Suppressor macrophage (primary cell): ENCODE measurements at places on chromosomes 7 and 10.
A peak's percentile ranks its signal among the peaks of the same experiment; 100 is the strongest.

GRCh38 chr10:61797304-61798153 lies 104.0 kb upstream of the ARID5B start:
- no peak for DNase-seq

- no peak for DNase-seq
Measured at GRCh38 chr10:5196702-5197113, at the start of gene AKR1C4. Gene AKR1C4 (plus strand): TSS chr10:5196837. CDS start chr10:5196868, 31 bp downstream.

- DNase-seq: no peak
Measured at GRCh38 chr10:124205432-124205831, 112.0 kb upstream of the CHST15 start.

- DNase-seq: no peak
Measured at GRCh38 chr7:36210291-36210922, 57.4 kb downstream of the EEPD1 start.

GRCh38 chr7:55508221-55509011 lies 63.9 kb downstream of the VOPP1 start:
- no peak for DNase-seq

GRCh38 chr10:76444034-76444800 lies 1012.8 kb downstream of the LRMDA start:
- DNase-seq: no peak

- no peak for DNase-seq
Measured at GRCh38 chr7:158127241-158127640, 460.4 kb downstream of the PTPRN2 start.

GRCh38 chr7:102064361-102065025 lies 222.2 kb upstream of the SH2B2 start:
- DNase-seq: peak; percentile 91

DNA sequence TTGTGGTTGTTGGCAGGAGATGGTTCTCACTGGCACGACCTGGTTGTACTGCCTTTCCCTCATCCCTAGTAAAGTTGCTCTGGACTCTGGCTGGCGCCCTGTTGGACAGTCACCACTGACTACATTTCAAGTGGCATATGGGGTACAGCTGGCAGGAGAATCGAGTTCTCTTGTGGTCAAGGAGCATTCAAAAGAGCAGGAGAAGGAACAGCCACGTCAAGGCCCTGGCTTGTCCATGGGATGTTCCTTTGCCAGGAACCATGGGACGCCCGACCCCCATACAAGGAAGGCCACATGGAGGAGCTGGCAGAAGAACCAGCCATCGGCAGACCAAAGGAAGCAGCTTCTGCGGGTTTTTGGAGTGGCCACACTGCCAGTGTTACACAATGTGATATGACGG lies 87.0 kb upstream of the SLC25A13 start:
- DNase-seq: no peak
